Tibial artery (tissue), 4 donors: ENCODE measurements at places on chromosomes 3 and 15.
A peak's percentile ranks its signal among the peaks of the same experiment; 100 is the strongest.

DNA sequence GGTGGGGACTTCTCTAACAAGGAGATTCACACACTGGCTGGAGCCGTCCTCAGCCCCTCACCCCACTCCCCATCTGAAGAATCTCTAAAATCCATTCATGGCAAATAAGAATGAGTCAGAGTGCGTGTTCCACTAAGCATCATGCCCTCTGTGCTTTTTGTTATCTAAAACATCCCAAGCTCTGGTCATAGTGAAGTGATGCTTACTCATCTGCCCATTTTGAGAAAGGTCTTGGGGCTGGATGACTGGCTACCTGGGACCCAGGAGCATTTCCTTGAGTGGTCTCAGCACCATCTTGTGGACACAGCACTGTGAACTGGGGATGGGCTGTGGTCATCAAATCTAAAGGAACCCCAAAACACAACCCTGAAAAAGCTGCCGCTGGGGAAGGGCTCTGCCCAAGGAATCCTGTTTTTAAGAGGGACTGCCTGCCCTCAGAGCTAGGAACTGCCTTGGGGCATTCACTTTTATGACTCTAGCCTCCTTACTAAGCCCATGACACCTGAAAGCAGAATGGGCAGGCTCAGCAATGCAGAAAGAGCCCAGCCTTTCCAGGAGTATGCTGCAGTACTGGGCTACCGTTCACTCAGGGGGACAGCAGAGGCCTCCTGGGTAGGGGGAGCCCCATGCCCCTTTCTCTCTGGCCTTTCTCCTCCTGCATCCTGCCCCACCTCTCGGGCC lies 53.5 kb downstream of the ZBTB38 start:
- DNase-seq = no peak

GRCh38 chr15:48579945-48580671 lies 65.4 kb downstream of the FBN1 start:
- no peak for DNase-seq

- no peak for DNase-seq
These were observed 373.1 kb downstream of the MFSD1 start for GRCh38 chr3:159174715-159175692.

GRCh38 chr3:46324036-46324435 lies 29.9 kb upstream of the CCR2 start:
- no peak for DNase-seq

GRCh38 chr3:126621171-126621570 lies 33.8 kb downstream of the TXNRD3 start:
- DNase-seq = no peak

- peak; percentile 72 for DNase-seq
These were observed 33.6 kb downstream of the MORF4L1 start for GRCh38 chr15:78906316-78906620.

DNA sequence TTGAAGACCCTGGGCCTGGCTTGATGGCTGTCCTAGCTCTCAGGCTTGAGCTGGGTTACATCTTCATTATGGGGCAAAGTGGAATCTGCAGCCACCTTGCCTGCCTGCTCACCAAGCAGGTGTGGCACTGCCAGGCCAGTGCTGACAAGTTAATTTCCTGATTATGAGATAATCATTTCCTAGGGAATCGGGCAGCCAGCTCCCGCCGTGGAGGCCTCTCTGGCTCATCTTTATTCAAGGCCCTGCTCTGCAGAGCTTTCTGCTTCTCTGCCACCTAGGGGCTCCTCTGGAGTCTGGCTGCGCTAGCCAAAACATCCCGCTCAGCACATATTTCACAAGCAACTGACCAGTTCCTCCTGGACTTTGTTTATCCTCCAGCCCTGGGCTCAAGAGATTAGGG lies 9.9 kb downstream of the LOXL1 start:
- peak; percentile 85 for DNase-seq

DNA sequence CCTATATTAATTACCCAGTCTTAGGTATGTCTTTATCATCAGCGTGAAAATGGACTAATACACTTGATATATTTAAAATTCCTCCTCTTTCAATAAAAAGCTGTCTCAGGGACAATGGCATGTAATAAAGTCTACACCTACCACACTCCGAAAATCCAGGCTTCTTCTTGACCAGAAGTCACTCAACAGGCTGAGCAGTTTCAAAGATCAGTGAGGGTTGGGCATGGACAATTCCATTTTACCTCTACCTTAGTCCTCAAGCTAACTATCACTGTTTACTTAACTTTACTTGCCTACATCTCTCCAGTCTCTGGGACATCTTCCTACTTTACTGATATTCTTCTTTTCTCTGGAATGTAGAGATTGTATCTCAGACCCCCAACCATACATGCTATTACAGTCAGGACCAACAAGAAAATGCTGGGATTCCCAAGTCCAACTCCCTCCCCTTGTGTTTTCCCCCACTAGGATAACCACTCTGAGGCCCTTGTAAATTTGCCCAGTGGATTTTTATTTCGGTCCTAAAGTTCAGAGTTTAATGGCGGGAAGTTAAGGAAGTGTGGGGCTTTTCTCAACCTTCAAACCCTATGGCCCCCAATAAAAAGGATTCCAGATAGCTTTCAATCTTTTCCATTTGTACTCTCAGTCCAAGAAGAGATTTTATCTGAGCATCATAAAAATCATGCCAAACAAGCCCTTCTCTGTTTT lies 137.1 kb upstream of the TSC22D2 start:
- no peak for DNase-seq

- DNase-seq = no peak
These were observed 271.9 kb upstream of the GADL1 start for GRCh38 chr3:31166249-31166885.

DNA sequence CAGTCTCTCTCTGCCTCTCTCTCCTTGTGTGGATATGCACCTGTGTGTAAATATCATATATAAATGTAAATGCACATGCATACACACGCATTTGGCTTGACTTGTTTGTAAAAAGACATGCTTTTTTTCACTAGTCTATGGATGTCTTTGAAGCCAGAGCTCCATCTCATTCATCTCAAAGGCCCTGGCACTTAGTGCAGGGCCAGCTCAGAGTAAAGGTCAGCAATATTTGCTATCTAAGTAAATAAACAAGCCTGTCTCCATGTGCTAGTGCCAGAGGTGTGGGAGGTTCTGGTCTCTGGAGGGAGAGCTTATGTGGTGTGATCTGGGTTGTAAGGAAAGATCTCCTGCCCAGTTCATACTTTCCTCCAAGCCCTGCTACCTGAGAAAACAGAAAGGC lies 5.6 kb downstream of the CLSTN2 start:
- DNase-seq = no peak

GRCh38 chr3:24272875-24273274 lies 221.8 kb downstream of the THRB start:
- no peak for DNase-seq

DNA sequence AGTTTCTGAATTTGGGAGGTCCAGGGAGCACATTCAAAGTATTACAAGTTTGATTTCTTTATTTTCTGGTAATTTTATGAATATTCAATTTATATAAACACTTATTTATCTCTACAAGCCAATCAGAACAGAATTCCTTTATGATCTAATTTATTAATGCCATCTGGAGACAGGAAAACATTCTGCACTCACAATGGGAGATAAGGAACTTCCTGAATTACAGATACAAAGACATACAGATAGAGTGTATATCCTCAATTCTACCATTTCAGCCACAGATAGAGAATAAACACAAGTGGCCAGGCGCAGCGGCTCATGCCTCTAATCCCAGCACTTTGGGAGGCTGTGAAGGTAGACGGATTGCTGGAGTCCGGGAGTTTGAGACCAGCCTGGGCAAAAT lies 86.0 kb downstream of the IQCH start:
- no peak for DNase-seq
